Hepatic stellate cell (primary cell): ENCODE measurements at places on chromosomes 7 and 10.

DNA sequence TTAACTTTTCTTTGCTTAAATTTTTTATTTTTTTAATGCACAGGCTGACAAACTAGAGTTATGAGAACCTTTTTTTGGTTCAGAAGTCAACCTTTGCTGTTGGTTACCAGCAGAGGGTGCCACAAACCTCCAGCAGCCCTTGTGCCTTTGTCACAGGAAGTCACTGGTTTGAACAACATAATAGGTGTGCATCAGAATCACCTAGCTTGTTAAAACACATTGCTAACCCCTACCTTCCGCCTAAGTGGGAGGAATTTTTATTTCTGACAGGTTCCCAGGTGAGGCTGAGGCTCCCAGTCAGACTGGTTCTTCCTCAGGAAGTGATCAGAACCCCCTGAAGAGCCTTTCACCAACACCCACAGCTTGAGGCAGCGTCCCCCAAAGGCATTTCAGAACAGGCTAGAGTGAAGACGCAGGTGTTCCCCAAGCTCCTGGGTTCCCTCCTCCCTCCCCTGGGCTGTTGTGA, 22.6 kb upstream of the VDAC2 start:
- peak; percentile 55 for DNase-seq

DNA sequence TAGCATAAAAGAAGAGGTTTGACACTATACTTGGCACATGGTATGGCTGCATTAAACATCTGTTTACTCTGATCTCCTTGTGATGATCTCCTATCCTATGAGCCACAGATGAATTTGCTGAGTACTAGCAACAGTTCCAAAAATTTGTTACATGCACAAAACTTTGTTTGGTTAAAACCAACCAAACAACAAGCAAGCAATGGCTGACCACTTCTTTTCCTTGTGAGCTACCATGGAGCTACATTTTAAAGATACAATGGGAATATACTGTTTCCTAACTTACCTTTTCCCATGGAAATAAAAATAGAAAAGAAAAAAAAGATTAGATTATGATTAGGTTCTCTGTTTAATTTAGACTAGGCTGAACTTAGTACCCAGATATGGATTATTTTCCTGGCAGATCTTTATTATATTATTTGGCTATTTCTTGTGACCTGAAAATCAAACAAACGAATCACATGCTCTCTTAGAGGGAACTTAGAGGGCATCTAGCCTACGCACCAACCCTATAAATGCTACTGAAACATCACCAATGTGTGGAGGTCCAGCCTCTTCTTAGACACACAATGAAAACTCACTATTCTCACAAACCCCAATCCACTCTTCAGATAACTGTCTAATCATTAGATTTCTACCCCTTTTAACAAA, 80.1 kb upstream of the FAM133B start:
- DNase-seq: no peak

DNA sequence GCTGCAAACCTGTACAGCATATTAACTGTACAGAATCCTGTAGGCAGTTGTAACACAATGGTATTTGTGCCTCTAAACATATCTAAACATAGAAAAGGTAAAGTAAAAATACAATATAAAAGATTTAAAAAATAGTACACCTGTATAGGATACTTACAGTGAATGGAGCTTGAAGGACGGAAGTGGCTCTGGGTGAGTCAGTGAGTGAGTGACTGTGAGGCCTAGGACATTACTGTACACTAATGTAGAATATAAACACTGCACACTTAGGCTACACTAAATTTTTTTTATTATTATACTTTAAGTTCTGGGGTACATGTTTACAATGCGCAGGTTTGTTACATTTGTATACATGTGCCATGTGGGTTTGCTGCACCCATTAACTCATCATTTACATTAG, 97.3 kb upstream of the STK17A start:
- no peak for DNase-seq

DNA sequence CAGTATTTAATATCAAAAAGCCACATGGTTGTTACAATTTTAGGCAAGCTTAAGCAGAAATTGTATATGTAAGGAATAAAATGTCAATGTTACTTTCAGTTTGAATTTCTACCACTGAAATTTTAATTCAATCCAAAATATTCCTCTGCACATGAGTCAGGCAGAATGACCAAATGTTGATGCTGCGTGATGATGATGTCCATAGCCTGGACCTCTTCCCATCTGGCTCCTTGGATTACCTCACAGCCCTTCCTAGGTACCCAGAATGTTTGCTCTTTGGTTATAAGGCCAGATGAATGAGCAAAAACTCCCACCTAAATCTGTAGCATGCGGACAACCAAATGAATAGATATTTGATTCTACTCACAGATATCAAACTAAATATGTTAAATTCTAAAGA, 258.3 kb upstream of the IMMP2L start:
- DNase-seq: no peak

DNA sequence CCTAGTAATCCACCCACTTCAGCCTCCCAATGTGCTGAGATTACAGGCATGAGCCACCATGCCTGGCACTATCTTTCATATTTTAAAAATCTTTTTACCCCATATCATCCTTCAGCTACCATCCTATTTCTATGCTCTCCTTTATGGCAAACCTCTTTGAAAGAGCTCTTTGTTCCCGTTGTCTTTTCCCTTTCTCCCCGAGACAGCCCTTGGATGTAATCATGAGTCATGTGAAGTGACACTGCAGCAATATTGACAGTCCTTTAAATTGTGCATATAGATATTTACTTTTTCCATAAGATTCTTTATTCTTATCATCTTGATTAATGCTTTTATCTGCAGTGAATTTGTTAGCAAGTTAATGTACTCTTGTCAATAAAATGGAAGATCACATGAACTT, 286.6 kb downstream of the ANKRD7 start:
- DNase-seq: no peak

DNA sequence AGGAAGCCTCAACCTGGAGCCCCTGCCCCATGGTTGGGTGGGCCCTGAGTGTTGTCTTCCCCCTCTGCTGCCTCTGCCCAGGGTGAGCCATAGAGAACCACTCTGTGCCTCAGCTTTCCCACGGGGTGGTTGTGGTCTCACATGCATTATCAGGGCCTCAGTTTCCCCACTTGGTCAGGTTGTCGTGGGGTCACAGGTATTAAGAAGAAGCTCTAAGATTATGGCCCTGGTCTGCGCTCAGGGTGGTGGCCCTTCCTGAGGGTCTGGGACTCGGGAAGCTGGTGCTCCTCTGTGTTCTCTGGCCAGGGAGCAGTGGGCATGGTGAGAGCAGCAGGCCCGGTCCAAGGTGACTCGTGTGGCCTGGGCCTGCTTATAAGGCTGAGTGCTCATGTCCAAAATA, 17.8 kb downstream of the LRRC27 start:
- DNase-seq: no peak

DNA sequence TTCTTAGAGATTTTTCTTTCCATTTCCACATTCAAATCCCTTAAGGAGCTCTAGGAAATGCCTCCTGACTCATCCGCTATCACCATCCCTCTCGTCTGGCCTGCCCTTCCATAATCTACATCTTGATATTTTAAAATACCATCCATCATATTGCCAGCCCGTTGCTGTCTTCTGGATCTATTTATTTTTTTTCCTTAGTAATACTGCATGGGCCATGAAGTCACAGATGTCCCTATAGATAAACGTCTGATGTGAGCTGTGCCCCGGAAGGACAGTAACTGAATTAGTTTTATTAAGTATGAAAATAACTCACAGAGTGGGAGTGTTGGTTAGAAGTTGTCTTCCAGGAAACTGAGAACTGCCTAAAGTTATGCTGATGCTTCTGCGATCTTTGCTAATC, 76.2 kb downstream of the KLF6 start:
- DNase-seq: no peak

GRCh38 chr10:133617196-133617595, 9.4 kb downstream of the FRG2B start:
- no peak for DNase-seq

GRCh38 chr7:5838761-5839500, 41.7 kb upstream of the OCM start:
- DNase-seq: no peak

- peak; percentile 64 for DNase-seq
Measured at GRCh38 chr7:234051-234707, 41.8 kb downstream of the FAM20C start.

- no peak for DNase-seq
Measured at GRCh38 chr10:131824371-131825149, 76.2 kb upstream of the PPP2R2D start.

GRCh38 chr10:78906734-78907390, 161.9 kb upstream of the ZMIZ1 start:
- no peak for DNase-seq

GRCh38 chr10:35166607-35167006, 40.0 kb downstream of the CREM start:
- no peak for DNase-seq

GRCh38 chr7:144786522-144786921, 49.3 kb downstream of the TPK1 start:
- DNase-seq: no peak
